ENCODE measurements at places on chromosomes 12 and 14.

- no peak for DNase-seq
Observed at GRCh38 chr14:22096514-22096895, 422.9 kb upstream of the OR4E1 start.

DNA sequence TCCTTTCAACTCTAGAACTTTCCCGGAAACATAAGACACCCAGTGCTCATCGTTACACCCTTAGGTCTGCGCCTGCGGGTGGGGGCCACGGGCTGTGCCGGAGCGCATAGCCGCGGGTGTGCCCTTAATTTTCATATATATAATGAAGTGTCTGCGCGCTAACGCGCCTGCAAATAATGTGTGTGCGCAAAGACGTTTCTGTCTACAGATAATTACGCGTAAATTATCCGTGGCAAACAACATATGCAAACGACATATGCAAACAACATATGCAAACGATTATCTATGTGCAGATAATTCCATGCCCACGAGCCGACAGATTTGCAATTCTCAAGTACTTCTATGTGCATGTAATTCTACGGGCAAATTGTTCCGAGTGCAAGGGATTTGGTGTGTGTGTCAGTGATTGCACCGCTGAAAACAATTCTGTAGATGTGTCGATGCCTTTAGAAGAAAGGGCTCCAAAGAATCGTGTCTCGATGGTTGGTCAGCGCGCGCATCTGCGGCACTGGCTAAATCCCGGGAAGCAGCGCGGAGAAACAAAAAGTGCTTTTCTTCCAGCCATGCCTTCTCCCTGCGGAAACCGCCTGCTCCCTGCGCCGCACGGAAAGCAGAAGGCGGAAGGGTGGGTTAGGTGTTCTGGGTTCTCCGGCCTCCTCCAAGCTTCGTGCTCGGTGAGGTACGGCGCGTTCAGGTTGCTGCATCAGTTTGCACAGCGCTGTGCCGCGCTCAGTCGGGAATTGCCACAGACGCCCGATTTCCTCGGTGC, 34.5 kb upstream of the TBX5 start:
- DNase-seq: peak; percentile 43

- DNase-seq: no peak
Observed at GRCh38 chr14:89226801-89227495, 190.1 kb downstream of the FOXN3 start.

- DNase-seq: no peak
Observed at GRCh38 chr14:27050208-27050607, 452.4 kb upstream of the NOVA1 start.

DNA sequence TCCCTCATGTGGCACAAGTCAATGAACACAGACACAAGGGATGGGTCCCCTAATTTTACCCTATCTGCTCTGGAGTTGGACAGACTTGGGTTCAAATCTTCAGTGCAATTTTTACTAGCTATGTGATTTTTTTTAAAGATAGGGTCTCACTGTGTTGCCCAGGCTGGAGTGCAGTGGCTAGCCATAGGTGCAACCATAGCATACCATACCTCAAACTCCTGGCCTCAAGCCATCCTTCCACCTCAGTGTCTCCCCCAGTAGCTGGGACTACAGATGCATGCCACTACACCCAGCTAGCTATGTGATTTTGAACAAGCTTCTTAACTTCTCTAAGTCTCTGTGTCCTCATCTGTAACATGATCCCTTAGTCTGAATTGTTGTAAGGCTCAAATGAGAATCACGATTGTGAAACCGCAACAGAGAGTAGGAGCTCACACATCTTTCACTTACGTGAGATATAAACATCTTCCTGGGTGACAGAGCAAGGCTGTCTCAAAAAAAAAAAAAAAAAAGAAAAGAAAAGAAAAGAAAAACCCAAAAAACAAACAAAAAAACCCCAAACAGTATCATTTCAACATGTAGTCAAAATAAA, 4.7 kb downstream of the CALCOCO1 start:
- no peak for DNase-seq

GRCh38 chr12:89363084-89363483, 10.8 kb upstream of the DUSP6 start:
- no peak for DNase-seq

DNA sequence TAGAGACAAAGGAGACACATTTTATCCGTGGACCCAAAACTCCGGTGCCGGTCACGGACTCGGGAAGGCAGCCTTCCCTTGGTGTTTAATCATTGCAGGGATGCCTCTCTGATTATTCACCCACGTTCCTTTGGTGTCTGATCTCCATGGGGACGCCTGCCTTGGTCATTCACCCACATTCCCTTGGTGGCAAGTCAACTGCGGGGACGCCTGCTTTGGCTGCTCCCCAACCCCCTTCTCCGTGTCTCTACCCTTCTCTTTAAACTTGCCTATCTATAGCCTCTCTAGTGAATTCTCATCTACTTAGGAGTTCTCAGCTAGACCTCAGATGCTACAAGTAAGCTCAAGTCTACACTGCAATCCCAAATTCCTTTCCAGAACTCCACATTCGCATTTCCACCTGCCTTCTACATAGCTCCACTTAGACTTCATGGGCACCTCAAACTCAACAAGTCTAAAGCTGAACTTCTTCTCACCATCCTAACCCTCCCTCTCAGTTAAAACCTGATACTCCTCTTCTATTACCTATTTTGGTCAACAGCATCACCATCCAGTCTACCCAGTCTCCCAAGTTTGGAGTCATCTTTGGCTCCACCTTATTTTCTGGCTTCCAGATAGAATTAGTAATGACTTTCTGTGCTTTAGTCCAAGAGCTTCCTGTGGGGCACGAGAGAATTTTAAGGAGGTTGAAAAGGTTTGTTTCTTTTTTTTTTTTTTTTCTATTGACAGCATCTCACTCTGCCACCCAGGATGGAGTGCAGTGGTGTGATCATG, 14.4 kb downstream of the SPTLC2 start:
- DNase-seq: peak; percentile 43

- no peak for DNase-seq
Observed at GRCh38 chr14:106347890-106348755, 821.7 kb downstream of the TMEM121 start.

GRCh38 chr14:88856786-88857366, 32.4 kb downstream of the TTC8 start:
- DNase-seq: peak; percentile 69

- DNase-seq: peak; percentile 65
Observed at GRCh38 chr12:78085542-78086182, 255.0 kb downstream of the NAV3 start.

DNA sequence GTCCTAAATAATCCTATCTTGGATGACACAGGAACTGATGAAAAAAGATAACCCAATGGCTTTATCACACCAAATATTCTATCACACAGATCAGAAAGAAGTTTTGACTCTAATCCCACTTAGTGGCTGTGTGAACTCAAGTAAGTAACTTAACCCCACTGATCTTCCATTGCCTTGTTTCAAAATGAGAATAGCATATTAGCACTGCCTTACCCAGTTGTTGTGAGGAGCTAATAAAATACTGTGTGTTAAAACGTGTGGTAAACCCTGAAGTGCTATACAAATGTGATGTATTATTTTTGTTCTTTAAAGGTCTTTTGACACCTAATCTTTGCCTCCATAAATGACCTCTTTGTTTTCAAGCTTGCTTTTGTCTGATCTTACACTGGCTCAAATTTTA, 60.9 kb upstream of the ARID2 start:
- no peak for DNase-seq

GRCh38 chr12:122949816-122950675, 16.2 kb downstream of the ABCB9 start:
- DNase-seq: no peak

DNA sequence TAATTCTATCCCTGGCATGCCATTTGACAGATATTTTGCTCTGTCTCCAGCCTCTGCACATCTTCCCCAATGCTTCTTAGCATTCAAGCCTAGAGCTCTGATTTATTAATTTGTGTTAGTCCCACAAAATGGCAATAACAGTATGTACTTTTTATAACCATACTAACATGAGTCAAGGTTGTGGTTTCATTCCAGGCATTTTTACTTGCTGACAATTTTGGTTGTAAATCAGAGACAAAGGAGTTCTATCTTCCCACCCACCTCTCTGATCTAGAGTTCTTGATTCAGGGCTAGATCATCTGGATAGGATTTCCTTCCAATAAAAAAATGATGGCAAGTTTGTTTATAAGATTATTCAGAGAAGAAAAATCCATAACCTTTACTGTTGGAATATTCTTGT, 18.5 kb upstream of the CISTR start:
- DNase-seq: peak; percentile 96

- DNase-seq: no peak
Observed at GRCh38 chr12:114447274-114447716, 41.4 kb upstream of the TBX5 start.

DNA sequence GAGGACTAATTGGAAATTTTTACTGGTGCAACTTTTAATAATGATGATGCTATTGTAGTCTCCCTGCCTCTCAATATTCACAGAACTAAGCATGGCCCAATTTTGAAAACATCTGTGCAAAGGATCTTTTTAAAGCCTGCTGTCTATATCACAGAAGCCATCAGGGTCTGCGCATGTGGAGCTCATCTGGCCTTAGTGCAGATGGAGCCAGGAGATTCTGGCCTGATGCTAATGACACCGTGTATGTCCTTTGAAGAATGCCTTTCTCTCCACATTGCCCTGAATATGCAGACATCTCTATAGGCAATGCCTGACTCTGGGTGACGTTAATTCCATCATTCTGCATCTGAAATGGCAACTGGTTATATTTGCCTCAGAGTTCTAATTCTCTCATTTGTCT, 1205.9 kb downstream of the AACS start:
- DNase-seq: no peak

- peak; percentile 13 for DNase-seq
Observed at GRCh38 chr14:101054671-101055070, 151.1 kb upstream of the RTL1 start.

- peak; percentile 19 for DNase-seq
Observed at GRCh38 chr14:87975636-87976035, 17.3 kb downstream of the GALC start.

- peak; percentile 15 for DNase-seq
Observed at GRCh38 chr14:78595797-78596196, 425.6 kb downstream of the NRXN3 start.

GRCh38 chr12:14910090-14910915, 24.6 kb upstream of the MGP start:
- DNase-seq: no peak

- DNase-seq: no peak
Observed at GRCh38 chr14:38285962-38286361, 30.1 kb upstream of the CLEC14A start.

GRCh38 chr14:60590991-60591414, 58.3 kb downstream of the SIX1 start:
- DNase-seq: no peak

DNA sequence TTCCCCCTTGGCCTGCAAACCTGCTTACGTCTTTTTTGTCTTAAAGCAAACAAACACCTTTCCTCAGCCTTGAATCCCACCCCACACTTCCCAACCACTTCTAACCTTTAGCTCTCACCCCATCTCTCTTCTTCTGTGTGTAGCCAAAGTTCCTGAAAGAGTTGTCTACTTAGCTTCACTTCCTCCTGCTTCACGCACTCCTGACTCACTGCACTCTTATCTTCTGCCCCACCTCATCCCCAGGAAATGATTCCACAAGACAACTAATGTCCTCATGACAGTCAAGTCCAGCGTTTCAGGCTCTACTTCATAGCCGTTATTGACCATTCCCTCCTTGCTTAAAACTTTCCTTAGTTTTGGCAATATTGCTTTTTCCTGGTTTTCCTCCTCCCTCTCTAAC, 22.4 kb downstream of the EIF2B2 start:
- peak; percentile 35 for DNase-seq

DNA sequence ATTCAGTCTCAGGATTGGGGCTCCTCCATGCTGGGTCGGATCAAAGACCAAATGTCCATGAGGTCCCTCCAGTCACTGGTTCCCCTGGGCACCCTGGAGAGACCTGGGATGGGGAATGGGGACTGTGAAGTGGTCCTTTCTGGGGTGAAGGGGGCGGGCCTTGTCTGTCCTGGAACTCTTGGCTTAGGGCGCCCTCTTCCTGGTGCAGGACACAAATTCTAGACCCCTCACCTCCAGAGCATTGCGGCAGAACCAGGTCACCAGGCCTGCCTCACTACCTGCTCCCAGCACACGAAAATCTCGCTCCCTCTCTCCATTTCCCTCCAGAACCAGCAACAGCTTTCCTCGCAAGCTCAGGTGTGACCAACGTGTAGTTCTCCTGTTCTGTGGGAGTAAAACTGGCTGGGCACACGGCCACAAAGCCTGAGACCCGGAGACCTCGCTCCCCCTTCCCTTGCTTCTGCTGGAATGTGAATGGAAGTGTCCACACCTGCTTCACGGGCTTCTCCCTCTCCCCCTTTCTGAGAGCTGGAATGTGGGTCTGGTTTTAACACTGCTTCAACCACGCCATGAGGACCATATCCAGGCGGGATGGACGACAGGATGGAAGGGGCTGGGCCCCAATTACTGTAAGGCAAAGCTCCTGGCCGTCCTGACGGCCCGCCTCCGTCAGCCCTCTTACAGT, 112.7 kb downstream of the SCARB1 start:
- no peak for DNase-seq

DNA sequence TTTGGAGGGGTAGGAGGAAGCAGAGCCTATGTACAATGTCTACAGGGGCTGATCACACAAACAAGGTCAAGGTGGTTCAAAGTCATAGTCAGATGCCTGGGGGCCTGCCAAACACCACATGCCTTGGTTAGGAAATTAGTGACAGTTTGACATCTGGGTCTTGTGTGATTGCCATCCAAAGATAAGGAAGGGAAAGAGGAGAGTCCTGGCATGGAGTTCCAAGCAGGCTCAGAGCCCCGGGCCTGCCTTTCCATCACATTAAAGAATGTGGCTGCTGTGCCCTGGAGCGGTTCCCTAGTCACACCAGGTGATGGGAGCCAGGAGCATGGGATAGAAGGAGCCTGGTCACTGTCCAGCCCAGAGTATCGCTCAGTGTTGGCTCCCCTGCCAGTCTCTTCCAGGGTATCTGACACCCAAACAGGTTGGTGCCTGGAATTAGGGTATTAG, 53.6 kb upstream of the BCL2L14 start:
- no peak for DNase-seq

GRCh38 chr12:89038831-89039512, 313.3 kb downstream of the DUSP6 start:
- no peak for DNase-seq

DNA sequence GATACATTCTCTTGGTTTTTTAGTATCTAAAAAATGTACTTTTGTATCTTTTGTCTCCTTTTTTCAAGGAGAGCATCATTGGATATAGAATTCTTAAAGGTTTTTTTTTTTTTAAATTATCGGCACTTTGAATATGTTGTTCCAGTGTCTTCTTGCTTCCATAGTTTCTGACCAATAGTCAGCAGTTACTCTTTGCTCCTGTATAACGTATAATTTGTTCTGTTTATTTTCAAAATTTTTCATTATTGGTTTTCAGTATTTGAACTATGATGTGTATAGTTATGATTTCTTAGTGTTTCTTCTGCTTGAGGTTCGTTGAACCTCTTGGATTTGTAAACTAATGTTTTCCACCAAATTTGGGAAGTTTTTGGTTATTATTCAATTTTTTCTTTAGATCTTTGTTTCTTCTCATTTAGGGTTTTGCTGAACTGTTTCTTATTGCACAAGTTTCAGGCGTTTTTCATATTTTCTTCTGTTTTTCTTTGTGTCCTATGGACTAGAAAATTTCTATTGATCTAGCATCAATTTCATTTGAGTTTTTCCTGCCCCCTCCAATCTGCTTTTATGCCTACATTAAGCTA, 93.9 kb downstream of the PLBD1 start:
- DNase-seq: no peak

Data from EL (cell line).